SK-N-SH (cell line): ENCODE measurements at places on chromosomes 1 and 21. TPM values are rescaled to one million over a fixed set of nuclear protein-coding genes. Genes with fewer than 3 reads are reported as not detected.

Gene HPCA
- not detected in 2 replicates for polyA plus RNA-seq

Gene CAMTA1
- polyA plus RNA-seq = 44.1 and 63.1 TPM in 2 replicates

Gene KRTAP12-4
- polyA plus RNA-seq = not detected in 2 replicates

Gene SH2D2A
- not detected in 2 replicates for polyA plus RNA-seq

Gene FCRL2
- not detected in 2 replicates for polyA plus RNA-seq

Gene APCS
- polyA plus RNA-seq = not detected in 2 replicates

Gene SUSD4
- 0.21 and 0.31 TPM in 2 replicates for polyA plus RNA-seq

Gene SPRR1A
- polyA plus RNA-seq = not detected in 2 replicates

Gene NGF
- 53.7 and 75.8 TPM in 2 replicates for polyA plus RNA-seq
